Activated CD4-positive, alpha-beta memory T cell treated with anti-CD3 and anti-CD28 coated beads, Interleukin-2, amount 10 ng/mL, durations not matched to agents 7 days and 5 days (primary cell): ENCODE measurements at places on chromosomes 12 and 14. TPM values are rescaled to one million over a fixed set of nuclear protein-coding genes. Genes with fewer than 3 reads are reported as not detected.

Gene MMP19
- total RNA-seq, result not detected

GRCh38 chr12:20361416-20361815 is 6.9 kb upstream of the PDE3A start:
- H3K27me3 ChIP-seq, result peaks cover 6% of the 10 kb centered on the region
- no peaks in the 10 kb centered on the region for H3K4me1 ChIP-seq
- H3K4me3 ChIP-seq, result no peak overlapping the region
- no peak overlapping the region for H3K27ac ChIP-seq

DNA sequence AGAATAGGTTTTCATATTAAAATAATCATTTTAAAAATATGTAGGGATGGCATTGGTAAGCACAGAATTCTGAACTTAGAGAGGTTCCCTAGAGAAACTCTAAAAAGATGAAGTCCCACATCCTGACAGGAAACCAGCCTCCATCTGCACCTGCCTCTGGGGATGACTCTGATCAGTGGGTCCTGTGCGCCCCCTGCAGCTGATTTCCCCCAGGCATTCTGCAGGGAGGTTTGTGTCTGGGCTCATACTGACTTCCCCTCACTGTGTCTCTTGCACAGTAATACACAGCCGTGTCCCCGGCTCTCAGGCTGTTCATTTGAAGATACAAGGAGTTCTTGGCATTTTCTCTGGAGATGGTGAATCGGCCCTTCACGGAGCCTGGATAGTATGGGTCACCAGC is 602.9 kb downstream of the TMEM121 start:
- peak; percentile 48 for DNase-seq
- no peaks in the 10 kb centered on the region for H3K36me3 ChIP-seq
- peaks cover 45% of the 10 kb centered on the region for H3K27me3 ChIP-seq
- no peak overlapping the region for H3K27ac ChIP-seq
- H3K4me3 ChIP-seq, result no peak overlapping the region

GRCh38 chr14:64060648-64061096 is 207.9 kb downstream of the SYNE2 start:
- no peaks in the 10 kb centered on the region for H3K4me1 ChIP-seq
- no peak overlapping the region for H3K4me3 ChIP-seq
- no peak for DNase-seq
- H3K27ac ChIP-seq, result no peak overlapping the region

DNA sequence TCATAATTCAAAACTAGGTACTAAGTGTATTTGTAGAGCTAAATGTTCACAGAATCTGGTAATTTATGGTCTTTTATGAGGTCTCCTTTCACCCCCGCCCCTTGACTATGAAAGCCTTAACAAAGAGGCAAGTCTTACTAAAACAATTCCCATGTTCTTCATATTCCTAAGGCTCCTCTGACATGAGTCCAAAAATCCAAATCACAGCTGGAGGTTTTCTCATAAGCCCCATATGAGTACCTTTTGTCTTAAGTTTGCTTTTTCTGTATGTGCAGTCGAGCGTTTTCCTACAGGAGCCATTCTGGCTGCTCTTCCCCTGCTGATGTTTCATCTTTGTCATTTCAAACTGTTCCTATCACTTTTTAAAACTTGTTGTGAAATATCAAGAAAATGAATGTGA is 55.2 kb downstream of the SIX1 start:
- H3K4me3 ChIP-seq, result no peak overlapping the region
- H3K4me1 ChIP-seq, result no peaks in the 10 kb centered on the region
- H3K36me3 ChIP-seq, result no peaks in the 10 kb centered on the region
- H3K27me3 ChIP-seq, result peaks cover 26% of the 10 kb centered on the region
- no peak for DNase-seq
- no peak overlapping the region for H3K27ac ChIP-seq

GRCh38 chr12:125999628-126000027 is 934.4 kb downstream of the AACS start:
- no peaks in the 10 kb centered on the region for H3K4me1 ChIP-seq
- H3K27ac ChIP-seq, result no peak overlapping the region
- H3K4me3 ChIP-seq, result no peak overlapping the region

- no peaks in the 10 kb centered on the region for H3K27me3 ChIP-seq
- no peak overlapping the region for H3K4me3 ChIP-seq
- no peak overlapping the region for H3K27ac ChIP-seq
- peaks cover 82% of the 10 kb centered on the region for H3K36me3 ChIP-seq
- DNase-seq, result no peak
- peaks cover 2% of the 10 kb centered on the region for H3K4me1 ChIP-seq
Measured at GRCh38 chr12:57729321-57729844, 9.2 kb downstream of the AGAP2 start.
